ENCODE measurements at places on chromosomes 6 and 20.

- DNase-seq: peak; percentile 65
These were observed 31.7 kb upstream of the IL20RA start for GRCh38 chr6:137076277-137077068.

- no peak for DNase-seq
These were observed 57.9 kb upstream of the RCAN2 start for GRCh38 chr6:46549155-46549554.

DNA sequence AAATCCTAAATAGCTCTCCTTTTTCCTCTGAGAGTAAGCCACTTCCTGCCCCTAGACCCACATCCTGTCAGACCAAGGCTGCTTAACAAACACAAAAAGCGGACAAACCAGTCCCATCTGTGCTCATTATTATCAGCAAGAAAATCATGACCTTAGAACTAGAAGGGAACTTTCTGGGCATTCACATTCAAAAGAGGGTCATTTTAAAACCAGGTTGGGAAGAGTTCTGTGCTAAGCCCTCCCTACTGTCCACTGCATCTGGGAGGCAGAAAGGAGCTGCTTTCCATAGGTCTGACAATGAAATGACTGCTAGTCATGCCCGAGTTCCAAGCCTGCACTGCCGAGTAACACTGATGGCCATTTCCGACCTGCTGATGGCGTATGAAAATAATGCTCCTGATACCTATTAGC lies 15.4 kb downstream of the EZR start:
- DNase-seq: no peak

DNA sequence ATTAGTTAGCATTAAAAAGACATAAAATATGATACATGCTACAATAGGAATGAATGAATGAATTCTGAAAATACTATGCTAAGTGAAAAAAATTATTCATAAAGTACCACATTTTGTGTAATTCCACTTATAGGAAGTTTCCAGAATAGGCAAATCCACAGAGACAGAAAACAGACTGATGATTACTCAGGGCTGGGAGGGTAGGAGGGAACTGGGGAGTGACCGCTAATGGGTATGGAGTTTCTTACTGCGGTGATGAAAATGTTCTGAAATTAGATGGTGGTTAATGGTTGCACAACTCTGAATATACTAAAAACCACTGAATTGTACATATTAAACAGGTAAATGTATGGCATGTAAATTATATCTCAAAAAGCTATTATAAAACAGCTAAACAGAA lies 22.6 kb downstream of the FERMT1 start:
- no peak for DNase-seq

- no peak for DNase-seq
These were observed 30.4 kb upstream of the FKBP1A start for GRCh38 chr20:1423206-1423605.

GRCh38 chr20:7799862-7800261 lies 140.4 kb downstream of the HAO1 start:
- no peak for DNase-seq

DNA sequence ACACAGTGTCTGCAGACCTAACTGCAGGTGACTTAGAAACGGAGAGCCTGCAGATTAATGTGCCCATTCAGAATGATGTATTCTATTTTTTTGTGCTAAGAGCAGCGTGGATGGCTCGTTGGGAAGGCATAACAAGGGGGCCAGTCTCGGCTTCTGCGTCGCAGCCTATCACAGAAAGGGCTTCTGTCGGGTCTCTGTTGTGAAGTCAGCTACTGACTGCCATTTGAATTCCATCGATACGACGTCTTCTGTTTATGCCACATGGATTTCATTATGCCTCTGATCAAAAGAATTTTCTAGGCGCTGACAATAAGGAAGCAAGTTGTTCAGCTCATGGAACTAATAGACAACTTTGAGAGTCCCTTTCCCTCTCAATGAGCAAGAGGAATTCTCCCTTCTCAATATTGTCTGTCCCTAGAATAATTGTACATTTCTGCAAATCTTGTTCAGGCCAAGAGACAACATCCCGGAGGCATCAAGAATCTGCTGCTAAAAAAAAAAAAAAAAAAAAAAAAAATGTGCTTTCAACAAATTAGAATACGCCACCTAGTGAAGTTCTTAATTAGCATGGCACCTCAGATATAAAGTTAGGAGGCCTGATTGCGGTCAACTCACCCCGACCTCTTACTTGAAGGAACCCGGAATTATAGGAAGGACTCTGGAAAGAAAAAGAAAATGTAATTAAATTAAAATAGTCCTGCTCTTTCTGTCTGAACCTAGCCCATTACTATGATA lies 223.9 kb downstream of the TSHZ2 start:
- no peak for DNase-seq

- no peak for DNase-seq
These were observed 8.1 kb upstream of the AP5S1 start for GRCh38 chr20:3812259-3812681.

- peak; percentile 69 for DNase-seq
These were observed 598 bp downstream of the HLA-B start for GRCh38 chr6:31356216-31356945.

DNA sequence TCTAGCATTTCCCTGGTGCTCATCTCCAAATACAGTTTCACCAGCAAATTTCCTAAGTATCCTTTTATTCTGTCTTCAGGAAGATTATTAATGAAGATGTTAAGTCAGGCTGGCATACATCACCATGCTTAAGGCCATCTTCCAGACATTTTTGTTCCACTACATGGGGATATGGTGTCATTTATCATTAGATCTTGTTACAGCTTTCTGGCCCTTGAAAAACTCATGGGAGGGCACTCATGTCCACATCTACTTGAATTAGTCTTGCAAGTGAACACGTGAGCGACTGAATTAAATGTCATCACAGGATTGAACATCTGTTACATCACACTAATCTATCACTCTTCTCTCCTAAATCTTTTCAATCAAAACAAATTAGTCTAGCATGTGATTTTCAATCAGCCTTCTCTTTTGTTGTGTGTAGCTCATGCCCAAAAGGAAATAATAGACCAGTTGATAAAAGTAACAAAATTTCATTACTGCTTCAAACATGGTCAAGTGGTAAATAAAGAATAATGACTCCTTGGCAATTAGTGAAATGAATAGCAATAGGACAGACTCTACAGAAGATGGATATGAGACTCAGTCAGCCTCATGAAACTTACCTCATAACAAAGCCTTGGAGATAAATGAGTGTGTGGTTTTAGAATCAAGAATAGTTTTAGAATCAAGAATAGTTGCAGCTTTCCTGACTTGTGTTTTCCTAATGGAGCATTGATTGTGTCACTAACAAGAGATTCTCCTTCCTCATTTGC lies 80.5 kb downstream of the MTFR2 start:
- DNase-seq: no peak

- no peak for DNase-seq
These were observed 108.5 kb upstream of the PRND start for GRCh38 chr20:4613184-4613583.

DNA sequence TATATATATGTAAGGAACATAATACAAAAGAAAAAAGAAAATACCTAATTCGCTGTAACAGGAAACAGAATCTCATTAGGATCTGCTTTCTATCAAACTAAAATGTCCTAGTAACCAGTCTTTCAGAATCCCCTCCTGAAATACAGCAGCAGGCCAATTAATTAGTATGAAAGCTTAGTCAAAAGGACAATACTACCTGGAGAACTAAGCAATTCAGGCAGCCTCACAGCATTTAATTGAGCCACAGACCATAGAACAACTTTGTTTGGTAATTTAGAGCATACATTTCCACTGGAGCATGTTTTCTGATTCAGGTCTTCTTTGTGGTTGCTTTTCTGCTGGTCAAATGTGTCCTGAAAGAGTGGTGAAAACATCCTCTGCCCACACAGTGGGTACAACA lies 516.0 kb downstream of the LMBRD1 start:
- no peak for DNase-seq

DNA sequence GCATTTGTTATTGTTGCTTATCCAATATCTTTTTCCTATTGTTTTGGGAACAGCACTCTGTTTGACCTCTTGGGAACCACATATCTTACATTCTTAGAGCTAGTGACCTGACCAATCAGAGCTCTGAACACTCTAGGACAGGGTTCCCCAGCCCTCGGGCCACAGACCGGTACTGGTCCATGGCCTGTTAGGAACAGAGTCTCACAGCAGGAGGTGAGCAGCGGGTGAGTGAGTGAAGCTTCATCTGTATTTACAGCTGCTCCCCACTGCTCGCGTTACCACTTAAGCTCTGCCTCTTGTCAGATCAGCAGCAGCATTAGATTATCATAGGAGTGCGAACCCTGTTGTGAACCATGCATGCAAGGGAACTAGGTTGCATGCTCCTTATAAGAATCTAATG lies 226.0 kb upstream of the TSHZ2 start:
- no peak for DNase-seq

DNA sequence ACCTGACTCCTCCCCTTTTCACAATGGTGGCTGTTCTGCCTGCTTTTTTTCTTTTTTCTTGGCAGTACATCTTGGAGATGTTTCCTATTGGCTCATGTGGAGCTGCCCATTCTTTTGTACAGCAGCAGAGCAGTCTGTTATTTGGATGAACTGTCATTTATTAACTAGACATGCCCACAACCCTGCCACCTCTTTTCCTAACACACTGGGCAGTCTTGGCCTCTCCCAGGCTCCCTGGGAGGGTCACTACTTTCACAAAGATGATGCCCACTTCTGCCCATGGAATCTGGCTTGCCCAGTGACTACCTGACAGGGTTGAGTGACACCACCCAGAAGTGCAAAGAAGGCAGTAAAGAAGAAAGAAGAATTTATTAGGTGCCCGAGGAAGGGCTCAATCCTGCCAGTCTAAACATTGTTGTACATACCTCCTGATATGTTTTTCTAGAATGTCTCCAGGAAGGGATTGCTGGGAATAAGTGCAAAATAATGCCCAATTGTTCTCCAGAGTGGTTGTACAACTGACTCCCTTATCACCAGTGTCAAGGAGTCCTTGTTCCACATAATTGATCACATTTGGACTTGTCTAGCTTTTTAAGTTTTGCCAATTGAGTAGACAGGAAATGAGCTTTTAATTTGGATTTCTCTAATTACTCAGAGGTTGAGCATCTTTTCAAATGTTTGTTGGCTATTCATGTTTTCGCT lies 19.7 kb upstream of the SCRT2 start:
- no peak for DNase-seq

GRCh38 chr20:35311409-35311808 lies 19.2 kb upstream of the FAM83C start:
- peak; percentile 81 for DNase-seq

- DNase-seq: no peak
These were observed 32.8 kb upstream of the SMIM8 start for GRCh38 chr6:87289571-87289970.

DNA sequence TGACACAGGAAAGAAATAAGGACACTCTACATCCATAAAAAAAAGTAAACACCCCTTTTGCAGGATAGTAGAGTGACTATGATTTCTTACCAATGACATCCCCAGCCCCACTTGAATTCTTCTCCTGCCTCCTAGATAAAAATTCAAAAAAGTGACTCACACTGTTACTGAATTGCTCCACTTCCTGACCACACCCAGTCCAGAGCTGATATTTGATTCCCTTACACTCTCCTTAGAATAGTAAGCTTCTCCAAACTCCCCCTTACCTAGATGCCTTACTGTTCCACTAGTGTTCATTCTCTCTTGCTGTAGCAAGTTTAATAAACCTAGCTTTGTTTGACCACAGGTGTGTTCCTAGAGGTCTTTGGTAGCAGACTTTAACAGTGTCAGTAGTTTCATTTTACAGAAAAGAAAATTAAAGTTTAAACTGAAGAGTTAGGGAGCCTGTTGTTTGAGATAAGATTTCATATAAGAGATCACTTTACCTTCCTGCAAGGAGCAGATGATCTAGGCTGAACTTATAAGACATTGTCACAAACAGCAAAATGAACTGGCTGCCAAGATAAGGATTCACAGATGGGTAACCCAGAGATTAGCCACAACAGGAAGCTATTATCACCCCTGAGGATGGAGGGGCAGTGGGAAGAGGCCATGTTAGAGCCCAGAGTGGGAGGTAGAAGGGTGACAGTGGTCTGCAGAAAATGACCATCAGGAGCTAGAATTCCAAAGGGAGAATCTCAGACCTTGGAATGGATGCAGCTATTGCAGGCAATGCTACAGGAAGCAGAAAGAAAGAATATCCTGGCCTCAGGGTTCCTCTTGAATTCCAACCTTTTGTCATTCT lies 28.4 kb upstream of the BTN3A2 start:
- DNase-seq: no peak

DNA sequence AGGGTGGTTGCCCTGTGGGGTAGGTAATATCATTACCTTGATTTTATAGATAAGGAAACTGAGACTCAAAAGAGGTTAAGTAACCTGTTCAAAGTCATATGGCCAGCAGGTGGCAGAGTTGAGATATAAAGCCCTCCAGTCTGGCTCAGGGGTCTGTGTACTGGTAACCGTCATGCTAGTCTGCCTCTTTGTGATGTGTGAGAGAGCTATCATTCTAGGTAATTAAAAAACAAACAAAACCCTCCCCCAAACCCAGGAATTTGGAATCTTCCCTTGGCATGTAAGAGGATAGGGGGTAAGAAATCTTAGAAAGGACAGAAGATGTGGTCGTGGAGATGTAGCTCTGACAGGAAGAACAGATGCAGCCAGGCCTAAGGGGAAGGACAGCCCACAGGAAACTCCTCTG lies 206.0 kb downstream of the CDC5L start:
- DNase-seq: peak; percentile 78

- no peak for DNase-seq
These were observed 1223.0 kb downstream of the EPHA7 start for GRCh38 chr6:92196325-92196724.

DNA sequence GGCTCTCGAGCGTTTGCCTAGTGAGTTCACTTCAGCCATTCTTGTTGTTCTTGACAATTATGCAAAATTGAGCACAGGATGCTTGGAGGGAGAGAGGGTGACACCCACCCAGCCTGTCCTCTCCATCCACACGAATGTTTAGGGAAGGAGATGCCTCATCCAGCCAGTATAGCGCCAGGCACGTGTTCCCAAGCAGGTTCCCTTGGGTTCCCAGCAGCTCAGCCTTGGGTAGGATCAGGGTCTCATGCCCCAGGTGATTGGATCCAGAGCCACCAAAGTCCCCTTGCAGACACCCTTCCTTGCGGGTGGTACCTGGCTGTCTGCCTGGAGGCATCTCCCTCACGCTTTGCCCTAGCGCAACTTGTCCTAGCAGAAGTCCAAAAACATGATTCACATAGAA lies 394.9 kb downstream of the CDH4 start:
- DNase-seq: no peak

DNA sequence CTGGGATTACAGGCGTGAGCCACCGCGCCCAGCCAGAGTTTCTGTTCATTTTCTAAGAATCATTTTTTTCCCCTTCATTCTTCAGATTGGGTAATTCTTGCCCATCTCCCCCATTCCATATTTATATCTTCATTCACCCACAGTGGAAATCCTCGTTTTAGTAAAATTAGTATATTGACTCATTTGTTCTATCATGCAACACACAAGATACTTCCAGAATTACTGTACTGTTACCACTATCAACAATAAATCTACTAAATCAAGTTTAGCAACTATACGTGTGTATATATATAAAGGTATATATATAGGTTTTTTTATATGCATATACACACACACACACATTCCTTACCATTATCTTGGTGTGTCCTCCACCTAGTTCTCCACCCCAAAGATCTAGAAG lies 41.2 kb upstream of the KCNG1 start:
- DNase-seq: no peak

- DNase-seq: no peak
These were observed 44.4 kb upstream of the NEDD9 start for GRCh38 chr6:11276911-11277274.

GRCh38 chr20:54221353-54221752 lies 13.5 kb downstream of the PFDN4 start:
- DNase-seq: no peak

- no peak for DNase-seq
These were observed 17.8 kb downstream of the ADGRF4 start for GRCh38 chr6:47716207-47716606.
